Forelimb muscle (tissue), 1 donor: ENCODE measurements at places on chromosomes 4 and X. TPM values are rescaled to one million over a fixed set of nuclear protein-coding genes. Genes with fewer than 3 reads are reported as not detected.

Gene SPOCK3
- 0.86 TPM for polyA plus RNA-seq

Gene UGT2B11
- not detected for polyA plus RNA-seq

Gene AMOT
- 22.1 TPM for polyA plus RNA-seq

Gene USP51
- polyA plus RNA-seq = 3.5 TPM

Gene GAGE13
- not detected for polyA plus RNA-seq

Gene ADH7
- not detected for polyA plus RNA-seq

Gene SLITRK4
- 5.2 TPM for polyA plus RNA-seq

Gene RHOH
- 0.33 TPM for polyA plus RNA-seq

Gene STX18
- polyA plus RNA-seq = 27.9 TPM

Gene EDNRA
- polyA plus RNA-seq = 23.4 TPM
